Left renal cortex interstitium (tissue), 4 donors: ENCODE measurements at places on chromosomes 11 and 22. TPM values are rescaled to one million over a fixed set of nuclear protein-coding genes. Genes with fewer than 3 reads are reported as not detected.

The UPK3A gene
- polyA plus RNA-seq, result 2.7 TPM

The CTSW gene
- 1.6 TPM for polyA plus RNA-seq

The MS4A7 gene
- polyA plus RNA-seq, result 4.0 TPM

The OR52I2 gene
- not detected for polyA plus RNA-seq

The C22orf42 gene
- not detected for polyA plus RNA-seq

The YPEL4 gene
- polyA plus RNA-seq, result 1.6 TPM

The MPZL2 gene
- polyA plus RNA-seq, result 21.7 TPM

The CCDC89 gene
- polyA plus RNA-seq, result 3.3 TPM

The CARNS1 gene
- 5.0 TPM for polyA plus RNA-seq

The MAJIN gene
- 0.73 TPM for polyA plus RNA-seq

The ZP1 gene
- polyA plus RNA-seq, result 0.22 TPM

The TUG1 gene
- 199 TPM for polyA plus RNA-seq

The TEX54 gene
- 0.33 TPM for polyA plus RNA-seq

The NPAS4 gene
- polyA plus RNA-seq, result 0.14 TPM

The TENM4 gene
- polyA plus RNA-seq, result 23.7 TPM

The HTR3A gene
- polyA plus RNA-seq, result not detected

The ARHGAP8 gene
- 63.6 TPM for polyA plus RNA-seq
